Activated CD4-positive, CD25-positive, alpha-beta regulatory T cell (primary cell): ENCODE measurements at places on chromosomes 6 and 20.

- no peak for DNase-seq
Measured at GRCh38 chr20:59139998-59140397, 23.6 kb upstream of the ZNF831 start.

DNA sequence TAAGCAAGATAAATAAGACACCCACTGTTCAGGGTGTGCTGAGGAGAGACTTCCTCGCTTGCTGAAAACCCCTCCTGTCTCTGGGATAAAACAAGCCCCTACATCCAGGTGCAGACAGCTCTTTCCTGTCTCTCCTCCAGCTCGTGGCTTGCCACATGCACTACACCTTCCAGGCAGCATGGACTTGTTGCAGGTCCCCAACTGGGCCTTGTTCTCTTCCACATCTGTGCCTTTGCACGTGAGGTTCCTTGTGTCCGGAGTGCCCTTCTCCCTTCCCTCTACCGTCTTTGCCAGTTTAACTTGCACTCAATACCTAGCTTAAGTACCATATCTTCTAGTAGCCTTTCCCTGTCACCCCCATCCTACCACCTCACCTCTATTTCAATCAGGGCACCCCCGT is 397.6 kb downstream of the RNGTT start:
- DNase-seq, result no peak

DNA sequence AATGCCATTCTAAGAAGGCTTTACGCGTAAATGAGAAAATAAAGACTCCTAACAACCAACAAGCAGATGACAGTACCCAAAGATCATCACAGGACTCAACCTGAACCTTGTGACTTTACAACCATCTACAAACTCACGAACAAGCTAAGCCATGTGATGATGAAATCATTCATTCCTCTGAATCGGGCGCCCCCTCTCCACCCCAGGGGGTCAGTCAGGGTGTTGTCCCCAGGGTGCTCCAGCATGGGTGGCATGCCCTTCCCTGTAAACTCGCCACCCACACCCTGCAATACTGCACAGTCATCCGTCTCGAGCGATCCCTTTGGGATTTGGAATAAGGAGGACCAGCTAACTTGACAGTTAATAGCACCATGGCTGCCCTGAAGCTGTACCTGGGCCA is 12.6 kb downstream of the SERPINB6 start:
- no peak for DNase-seq

- no peak for DNase-seq
Measured at GRCh38 chr6:38310061-38310460, 329.7 kb downstream of the BTBD9 start.

DNA sequence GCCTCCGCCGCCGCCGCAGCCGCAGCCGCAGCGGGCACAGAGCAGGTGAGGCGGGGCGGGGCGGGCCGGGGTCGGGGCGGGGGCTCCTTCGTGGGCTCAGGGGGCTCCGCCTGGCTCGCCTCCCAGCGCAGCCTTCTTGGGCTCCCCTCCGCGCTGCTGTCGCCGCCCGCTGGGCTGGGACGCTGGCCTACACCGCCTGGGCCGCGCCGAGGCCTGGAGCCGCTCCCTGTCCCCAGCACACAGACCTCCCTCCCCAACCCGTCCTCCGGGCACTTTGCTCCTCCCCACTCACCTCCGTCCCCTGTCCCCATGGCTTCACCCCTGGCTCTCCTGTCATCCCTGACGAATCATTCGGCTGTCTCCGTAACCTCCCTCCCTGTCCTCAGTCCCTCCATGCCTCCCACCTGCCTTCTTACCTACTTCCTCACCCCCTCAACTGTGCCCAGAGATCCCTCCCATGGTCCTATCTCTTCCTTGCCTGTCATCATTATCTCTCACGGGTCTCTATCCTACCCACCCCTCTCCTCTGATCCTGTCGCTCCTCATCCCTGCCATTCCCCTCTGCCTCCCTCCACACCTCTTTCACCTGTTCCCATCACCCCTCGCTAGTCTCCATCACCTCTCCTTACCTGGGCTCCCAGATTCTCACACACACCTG is 512 bp downstream of the TTBK1 start:
- no peak for DNase-seq

DNA sequence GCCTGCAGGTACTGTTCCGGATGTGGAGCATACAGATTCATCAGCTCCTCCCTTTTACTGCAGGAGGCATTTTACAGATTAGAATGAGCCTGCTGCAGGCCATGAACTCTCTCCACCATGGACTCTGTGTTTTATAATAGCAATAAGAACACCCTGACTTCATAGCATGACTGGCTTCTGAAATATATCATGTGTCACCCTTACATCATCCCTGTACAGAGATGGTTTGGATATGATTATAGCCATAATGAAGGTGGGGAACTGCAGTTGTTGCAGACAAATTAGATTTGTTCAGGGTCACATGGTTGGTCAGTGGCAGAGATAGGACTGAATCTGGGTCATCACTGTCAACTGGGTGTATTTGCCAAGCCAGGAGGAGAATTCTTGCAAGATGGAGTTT is 100.7 kb downstream of the FOXO3 start:
- DNase-seq, result no peak
